Thoracic aorta endothelial cell (primary cell): ENCODE measurements at places on chromosomes 2 and 18. TPM values are rescaled to one million over a fixed set of nuclear protein-coding genes. Genes with fewer than 3 reads are reported as not detected.

Gene GALR1
- not detected in 2 replicates for total RNA-seq

Gene MOCOS
- total RNA-seq: 0.53 and 1.7 TPM in 2 replicates

Gene CMPK2
- total RNA-seq: 1.1 and 1.9 TPM in 2 replicates

Gene PID1
- total RNA-seq: 0.13 TPM in 1 of 2 replicates, not detected in the other

Gene NPPC
- total RNA-seq: not detected in 2 replicates

Gene CCDC68
- 3.0 and 6.4 TPM in 2 replicates for total RNA-seq

Gene PECR
- 6.1 and 6.5 TPM in 2 replicates for total RNA-seq

Gene MDH1B
- 0.27 and 0.65 TPM in 2 replicates for total RNA-seq

Gene MYO7B
- total RNA-seq: 0.14 TPM in 1 of 2 replicates, not detected in the other

Gene TMBIM1
- total RNA-seq: 90.4 and 119 TPM in 2 replicates

Gene LONRF2
- under 0.01 TPM in 1 of 2 replicates, not detected in the other for total RNA-seq

Gene CYP26B1
- 0.53 and 1.1 TPM in 2 replicates for total RNA-seq

Gene RNASEH1
- 45.0 and 45.9 TPM in 2 replicates for total RNA-seq

Gene CDKL4
- 0.86 and 0.93 TPM in 2 replicates for total RNA-seq

Gene TBR1
- under 0.01 TPM in 2 replicates for total RNA-seq

Gene PTPRN
- total RNA-seq: not detected in 2 replicates

Gene SPC25
- total RNA-seq: 16.4 and 21.7 TPM in 2 replicates

Gene LRATD1
- 0.13 and 0.79 TPM in 2 replicates for total RNA-seq

Gene HAAO
- 0.29 TPM in 1 of 2 replicates, not detected in the other for total RNA-seq

Gene MTA3
- 39.9 and 44.9 TPM in 2 replicates for total RNA-seq

Gene RAB27B
- 0.27 and 0.36 TPM in 2 replicates for total RNA-seq

Gene HOXD12
- not detected in 2 replicates for total RNA-seq

Gene LIMS4
- total RNA-seq: 11.6 and 19.2 TPM in 2 replicates

Gene CFAP65
- total RNA-seq: not detected in 2 replicates

Gene NCKAP5
- total RNA-seq: 0.50 and 1.5 TPM in 2 replicates

Gene MATN3
- total RNA-seq: 2.3 and 3.5 TPM in 2 replicates

Gene UGT1A10
- not detected in 2 replicates for total RNA-seq

Gene CFC1
- total RNA-seq: not detected in 2 replicates

Gene RASGRP3
- 35.7 and 42.4 TPM in 2 replicates for total RNA-seq

Gene TMEM87B
- total RNA-seq: 72.9 and 88.7 TPM in 2 replicates

Gene RGPD3
- 0.53 and 0.79 TPM in 2 replicates for total RNA-seq

Gene CACNB4
- total RNA-seq: 0.72 and 1.2 TPM in 2 replicates

Gene POU3F3
- total RNA-seq: not detected in 2 replicates

Gene MAP3K19
- total RNA-seq: not detected in 2 replicates

Gene TTL
- 94.3 and 102 TPM in 2 replicates for total RNA-seq

Gene CTAGE1
- not detected in 2 replicates for total RNA-seq

Gene CPS1
- total RNA-seq: 6.8 and 12.8 TPM in 2 replicates
